Smooth muscle cell of the pulmonary artery (primary cell): ENCODE measurements at places on chromosomes 16 and 17. TPM values are rescaled to one million over a fixed set of nuclear protein-coding genes. Genes with fewer than 3 reads are reported as not detected.

The SPNS3 gene
- total RNA-seq = not detected in 2 replicates

The C16orf46 gene
- total RNA-seq = 0.43 and 1.0 TPM in 2 replicates

The SYNRG gene
- 19.6 and 22.6 TPM in 2 replicates for total RNA-seq

The LGALS9C gene
- not detected in 2 replicates for total RNA-seq

The PLD6 gene
- total RNA-seq = 2.4 and 5.4 TPM in 2 replicates

The CDH3 gene
- 0.66 and 1.1 TPM in 2 replicates for total RNA-seq

The TP53TG3B gene
- not detected in 2 replicates for total RNA-seq

The SKAP1 gene
- not detected in 2 replicates for total RNA-seq

The TVP23A gene
- 0.07 TPM in 1 of 2 replicates, not detected in the other for total RNA-seq

The NPIPA2 gene
- 0.69 and 0.98 TPM in 2 replicates for total RNA-seq

The WFDC1 gene
- 4.9 and 25.1 TPM in 2 replicates for total RNA-seq

The MYH13 gene
- not detected in 2 replicates for total RNA-seq

The CDYL2 gene
- total RNA-seq = 6.5 and 11.8 TPM in 2 replicates

The TM4SF5 gene
- total RNA-seq = not detected in 2 replicates

The TMED6 gene
- total RNA-seq = 0.20 and 0.23 TPM in 2 replicates

The C16orf89 gene
- total RNA-seq = 2.9 and 3.0 TPM in 2 replicates

The RAB26 gene
- 1.2 and 3.1 TPM in 2 replicates for total RNA-seq

The ENKD1 gene
- total RNA-seq = 14.1 and 18.5 TPM in 2 replicates

The CDRT15 gene
- total RNA-seq = not detected in 2 replicates

The ZNF205 gene
- 12.4 and 16.0 TPM in 2 replicates for total RNA-seq

The CCL13 gene
- total RNA-seq = 3.9 TPM in 1 of 2 replicates, not detected in the other

The PRPSAP2 gene
- total RNA-seq = 27.1 and 32.9 TPM in 2 replicates

The NECAB2 gene
- 0.13 and 0.30 TPM in 2 replicates for total RNA-seq

The YBX2 gene
- total RNA-seq = 0.07 TPM in 1 of 2 replicates, not detected in the other

The GPATCH8 gene
- 16.8 and 19.3 TPM in 2 replicates for total RNA-seq

The OXLD1 gene
- total RNA-seq = 21.6 and 23.7 TPM in 2 replicates

The RDM1 gene
- 0.59 TPM in 1 of 2 replicates, not detected in the other for total RNA-seq

The PIK3R5 gene
- total RNA-seq = 0.07 TPM in 1 of 2 replicates, not detected in the other

The CCL5 gene
- 0.07 TPM in 1 of 2 replicates, not detected in the other for total RNA-seq

The CUEDC1 gene
- 13.9 and 14.3 TPM in 2 replicates for total RNA-seq

The NPIPA8 gene
- total RNA-seq = not detected in 2 replicates

The KCNJ16 gene
- total RNA-seq = not detected in 2 replicates

The EVPLL gene
- not detected in 2 replicates for total RNA-seq

The DOC2B gene
- total RNA-seq = not detected in 2 replicates

The ACSM3 gene
- 0.65 and 0.69 TPM in 2 replicates for total RNA-seq

The ANKRD40CL gene
- not detected in 2 replicates for total RNA-seq

The MAPT gene
- 0.52 and 0.53 TPM in 2 replicates for total RNA-seq

The KRT25 gene
- not detected in 2 replicates for total RNA-seq

The RNF43 gene
- total RNA-seq = 0.20 TPM in 1 of 2 replicates, not detected in the other

The PRSS33 gene
- total RNA-seq = not detected in 2 replicates

The POLR3K gene
- 2.3 and 4.3 TPM in 2 replicates for total RNA-seq

The CLDN7 gene
- 0.33 and 0.65 TPM in 2 replicates for total RNA-seq

The CHST4 gene
- 0.07 TPM in 1 of 2 replicates, not detected in the other for total RNA-seq

The HOXB3 gene
- total RNA-seq = 8.4 and 11.1 TPM in 2 replicates

The LLGL2 gene
- 0.26 and 0.46 TPM in 2 replicates for total RNA-seq

The MT3 gene
- total RNA-seq = 0.59 TPM in 2 replicates

The FGF11 gene
- 12.9 and 16.7 TPM in 2 replicates for total RNA-seq

The NOD2 gene
- total RNA-seq = 0.17 and 0.26 TPM in 2 replicates

The VMO1 gene
- 0.33 TPM in 2 replicates for total RNA-seq

The IGFALS gene
- 0.17 TPM in 1 of 2 replicates, not detected in the other for total RNA-seq

The G6PC1 gene
- not detected in 2 replicates for total RNA-seq

The GCSH gene
- 8.3 and 14.8 TPM in 2 replicates for total RNA-seq

The MT4 gene
- not detected in 2 replicates for total RNA-seq
